ENCODE measurements at places on chromosomes 11 and 22.

DNA sequence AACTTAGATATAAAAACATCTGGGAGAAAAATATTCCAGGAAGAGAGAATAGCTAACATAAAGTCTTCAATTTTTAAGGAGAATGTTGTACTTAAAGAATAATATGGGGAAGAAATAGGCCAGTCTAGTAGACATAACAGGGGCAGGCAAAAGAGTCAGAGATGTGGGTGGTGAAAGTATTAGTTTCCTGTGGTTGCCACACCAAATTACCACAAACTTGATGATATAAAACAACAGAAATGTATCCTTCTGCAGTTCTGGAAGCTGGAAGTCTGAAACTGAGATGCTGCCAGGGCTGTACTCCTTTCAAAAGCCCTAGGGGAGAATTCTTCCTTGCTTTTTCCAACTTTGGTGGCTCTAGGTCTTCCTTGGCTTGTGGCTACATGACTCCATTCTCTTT lies 1309.7 kb downstream of the LRRC4C start:
- no peak for DNase-seq

- no peak for DNase-seq
These were observed 13.9 kb upstream of the ACCSL start for GRCh38 chr11:44033856-44034255.

GRCh38 chr22:32380991-32381390 lies 23.3 kb downstream of the RFPL3 start:
- no peak for DNase-seq

DNA sequence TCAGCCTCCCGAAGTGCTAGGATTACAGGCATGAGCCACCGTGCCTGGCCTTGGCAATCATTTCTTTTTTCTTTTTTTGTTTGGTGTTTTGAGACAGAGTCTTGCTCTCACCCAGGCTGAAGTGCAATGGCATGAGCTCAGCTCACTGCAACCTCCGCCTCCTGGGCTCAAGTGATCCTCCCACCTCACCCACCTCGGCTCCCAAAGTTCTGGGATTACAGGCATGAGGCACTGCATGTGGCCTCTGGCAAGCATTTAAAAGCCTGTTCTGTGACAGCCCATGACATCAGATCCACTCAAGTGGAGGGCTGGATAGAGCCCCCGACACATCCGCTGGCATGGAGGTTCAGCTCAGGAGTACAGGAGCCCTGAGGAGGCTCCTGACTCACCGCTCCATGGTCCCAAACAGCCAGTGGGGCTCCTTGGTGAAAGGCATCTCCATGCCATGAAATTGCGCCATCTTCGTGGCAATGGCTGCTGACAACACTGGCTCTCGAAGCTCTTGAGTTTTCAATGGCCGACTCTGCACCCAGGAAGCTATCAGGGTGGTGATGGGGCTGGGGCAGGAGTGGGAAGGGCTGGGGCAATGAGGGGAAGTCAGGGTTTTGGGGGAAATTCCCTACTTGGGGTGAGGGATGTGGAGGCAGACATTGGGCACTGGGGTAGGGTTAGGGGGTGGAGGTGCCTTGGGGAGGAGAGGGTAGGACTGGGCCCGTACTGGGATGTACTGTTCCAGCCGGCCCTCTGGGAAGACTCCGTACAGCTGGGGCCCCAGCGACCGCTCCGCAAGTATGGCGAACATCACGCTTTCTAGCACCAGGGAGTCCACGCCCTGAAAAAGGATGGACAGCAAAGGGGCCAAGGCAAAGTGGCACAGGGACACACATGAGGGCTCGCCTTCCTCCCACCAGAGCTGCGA lies 1.4 kb downstream of the CHKB start:
- no peak for DNase-seq

DNA sequence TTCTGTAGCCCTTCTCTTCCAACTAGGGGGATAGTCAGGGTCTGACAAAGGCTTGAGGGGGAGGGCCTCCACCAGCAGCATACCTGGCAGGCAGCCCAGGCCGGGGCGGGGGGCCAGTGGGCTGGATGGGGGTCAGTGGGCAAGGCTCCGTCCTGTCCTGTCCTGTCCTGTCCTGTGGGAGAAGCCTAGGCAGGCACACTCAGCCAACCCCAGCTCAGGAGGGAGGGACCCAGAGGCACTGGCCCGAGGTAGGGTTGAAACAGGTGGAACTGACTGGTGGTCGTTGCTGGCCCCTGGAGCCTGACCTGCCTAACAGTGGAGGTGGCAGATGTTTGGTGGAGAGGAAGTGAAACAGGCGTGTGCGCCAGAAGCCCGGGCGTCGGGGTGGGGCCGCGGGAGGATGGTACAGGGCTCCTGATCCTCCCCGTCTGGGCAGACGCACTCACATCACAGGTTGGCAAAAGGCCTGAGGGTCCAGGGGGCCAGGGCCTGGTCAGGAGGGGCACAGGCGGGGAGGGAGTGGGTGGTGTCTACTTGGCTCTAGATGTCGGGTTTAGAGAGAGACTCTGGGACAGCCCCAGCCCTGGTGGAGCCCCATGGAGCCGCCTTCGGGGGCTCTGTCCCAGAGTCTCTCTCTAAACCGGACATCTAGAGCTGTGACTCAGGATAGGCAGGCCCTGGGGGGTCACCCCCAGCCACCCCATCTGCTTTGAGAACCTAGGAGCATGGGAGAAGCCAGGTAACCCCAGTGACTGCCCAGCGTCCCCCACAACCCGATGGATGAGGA lies 32.5 kb upstream of the GRAMD4 start:
- no peak for DNase-seq

GRCh38 chr22:26779108-26779507 lies 121.7 kb downstream of the MIAT start:
- no peak for DNase-seq

- no peak for DNase-seq
These were observed 102.9 kb downstream of the TRIM29 start for GRCh38 chr11:120034881-120035630.

DNA sequence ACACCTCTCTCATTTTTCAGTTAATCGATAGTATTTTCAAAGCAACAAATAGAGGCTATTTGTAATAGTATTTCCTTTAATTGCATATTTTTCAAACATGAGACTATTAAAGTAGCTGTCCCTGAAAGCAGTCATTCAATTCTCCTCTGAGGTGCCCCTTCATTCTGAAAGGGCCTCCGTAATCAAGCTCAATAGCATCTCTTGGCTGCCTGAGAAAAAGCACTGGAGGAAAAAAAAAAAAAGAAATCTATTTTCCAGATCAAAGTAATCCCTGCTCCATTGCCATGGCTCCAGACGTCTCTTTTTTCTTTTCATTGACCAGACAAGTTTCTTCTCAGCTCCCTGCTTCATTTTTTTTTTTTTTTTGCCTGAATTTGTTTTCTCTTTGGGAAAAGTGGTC lies 154.5 kb upstream of the BLID start:
- no peak for DNase-seq

DNA sequence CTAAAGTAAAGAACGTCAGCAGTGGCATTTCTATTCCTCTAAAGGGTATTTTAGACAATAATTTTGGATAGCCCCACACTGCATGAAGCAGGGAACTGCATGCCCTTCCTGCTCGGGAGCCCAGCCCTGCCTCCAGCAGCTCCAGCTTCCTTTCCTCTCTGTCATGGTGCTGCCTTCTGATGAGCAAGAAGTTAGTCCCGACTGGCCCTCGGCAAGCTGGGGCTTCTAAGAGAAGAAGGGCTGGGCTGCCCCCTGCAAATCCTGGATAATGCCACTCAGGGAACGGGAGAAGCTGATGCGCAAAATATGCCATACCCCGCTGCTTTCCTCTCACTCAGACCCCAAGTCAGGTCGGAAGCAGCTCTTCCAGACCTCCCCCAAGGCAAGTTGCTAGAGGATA lies 296.4 kb downstream of the ETS1 start:
- no peak for DNase-seq

- DNase-seq, result no peak
These were observed 34.3 kb upstream of the CSTF3 start for GRCh38 chr11:33195462-33196173.

DNA sequence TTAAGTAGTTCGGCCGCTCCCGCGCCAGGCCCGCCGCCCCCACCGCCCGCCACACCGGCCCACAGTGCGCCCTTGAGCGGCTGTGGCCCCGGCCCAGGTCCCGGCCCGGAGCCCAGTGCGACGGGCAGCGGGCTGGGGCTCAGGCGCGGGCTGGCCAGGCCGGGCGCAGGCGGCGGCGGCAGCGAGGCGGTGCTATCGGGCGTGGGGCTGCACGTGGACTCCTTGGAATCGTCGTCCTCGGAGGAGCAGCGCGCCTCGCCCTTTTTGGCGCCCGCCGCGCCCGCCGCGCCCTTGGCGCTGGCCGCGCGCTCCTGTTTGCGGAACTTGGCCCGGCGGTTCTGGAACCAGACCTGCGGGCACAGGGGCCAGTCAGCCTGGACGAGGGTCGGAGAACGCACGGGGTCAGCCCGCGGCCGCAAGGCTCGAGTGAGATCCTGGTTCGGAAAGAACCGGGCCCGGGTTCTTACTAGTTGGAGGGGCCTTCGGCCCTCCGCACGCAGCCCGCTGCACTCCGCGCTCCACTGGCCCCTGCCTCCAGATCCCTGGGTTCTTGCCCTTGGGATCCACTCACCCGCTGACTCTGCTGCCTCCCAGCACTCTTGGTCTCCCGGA lies 4.0 kb downstream of the PHOX2A start:
- DNase-seq, result no peak

GRCh38 chr22:30732426-30732825 lies 37.8 kb downstream of the OSBP2 start:
- no peak for DNase-seq

- no peak for DNase-seq
These were observed 31.8 kb downstream of the MRGPRX1 start for GRCh38 chr11:18907391-18907790.

DNA sequence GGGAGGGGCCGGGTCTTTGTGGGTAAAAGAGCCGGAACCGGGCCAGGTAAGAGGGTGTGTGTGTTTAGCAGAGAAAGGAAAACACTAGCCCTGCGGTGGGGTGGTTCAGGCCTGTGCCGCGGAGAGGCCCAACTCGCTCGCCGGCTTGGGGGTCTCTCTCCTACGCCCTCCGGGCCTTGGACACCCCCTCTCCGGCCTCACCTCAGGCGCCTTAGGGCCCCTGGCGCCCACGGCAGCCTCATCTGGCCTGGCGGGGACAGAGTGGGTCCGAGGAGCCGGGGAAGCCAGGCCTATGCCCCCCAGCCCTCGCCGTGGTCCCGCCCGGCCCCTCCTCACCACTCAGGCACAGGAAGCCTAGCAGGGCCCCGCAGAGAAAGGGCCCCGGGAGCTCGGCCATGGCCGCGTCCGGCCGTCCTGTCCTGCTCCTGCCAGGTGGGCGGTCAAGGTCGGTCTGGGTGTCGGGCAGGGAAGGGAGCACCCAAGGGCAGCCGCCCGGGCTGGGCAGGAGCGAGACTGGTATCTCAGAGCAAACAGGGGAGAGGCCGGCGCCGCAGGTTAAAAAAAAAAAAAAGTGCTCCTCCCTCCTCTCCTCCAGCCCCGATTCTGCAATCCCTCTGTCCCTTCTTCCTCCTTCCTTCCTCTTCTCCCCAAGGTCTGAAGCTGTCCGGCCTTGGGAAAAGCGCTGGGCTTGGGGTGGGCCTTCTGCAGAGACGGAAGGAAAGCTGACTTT lies at the start of gene VSIG2:
Gene VSIG2, minus strand, starts transcription at position 515 of the 730 bp plus-strand sequence. Its CDS starts 118 bp downstream, at position 397.
- DNase-seq, result no peak

- no peak for DNase-seq
These were observed 146.5 kb downstream of the GRIK4 start for GRCh38 chr11:120658071-120658423.

GRCh38 chr22:43262990-43263644 lies 76.2 kb upstream of the TTLL12 start:
- DNase-seq, result peak; percentile 9

DNA sequence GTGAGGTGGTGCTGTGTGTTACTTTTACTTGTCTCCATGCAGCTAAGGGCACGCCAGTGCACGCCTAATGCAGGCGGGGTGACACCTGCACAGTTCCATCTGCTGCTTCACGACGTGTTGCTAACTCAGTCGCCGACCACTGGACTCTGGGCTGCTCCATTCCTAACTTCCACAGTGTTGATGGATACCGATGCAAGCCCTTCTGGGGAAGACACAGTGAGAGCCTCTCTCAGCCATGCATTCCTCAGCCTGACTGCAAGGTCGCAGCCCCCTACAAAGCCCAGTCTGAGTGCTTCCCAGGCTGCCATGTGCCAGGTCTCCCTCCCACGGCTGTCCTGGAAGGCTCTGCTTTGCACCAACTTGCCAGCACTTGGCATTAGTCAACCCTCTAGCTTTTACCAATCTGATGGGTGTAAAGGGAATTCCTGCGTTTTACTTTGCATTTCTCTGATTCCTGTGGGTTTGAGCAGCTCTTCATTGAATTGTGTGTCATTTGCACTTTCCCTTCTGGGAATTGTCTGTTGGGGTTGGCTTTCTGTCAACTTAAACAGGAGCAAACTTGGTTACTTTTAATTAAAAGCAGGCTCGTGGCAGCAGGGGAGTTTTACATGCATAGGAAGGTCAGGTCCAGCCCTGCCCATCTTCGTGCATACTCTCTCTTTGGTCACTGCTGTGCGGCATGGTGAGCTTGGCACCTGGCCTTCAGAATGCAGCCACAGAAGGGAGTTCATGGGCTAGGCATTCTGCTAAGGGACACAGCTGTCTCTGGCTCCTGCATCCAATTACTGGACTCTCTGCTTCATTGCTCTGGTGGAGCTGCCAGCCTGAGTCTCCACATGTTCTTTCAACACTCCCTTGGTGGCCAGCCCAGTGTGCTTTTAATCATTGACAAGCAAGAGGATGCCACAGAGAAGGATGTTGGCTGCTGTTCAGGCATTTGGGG lies 34.6 kb upstream of the SHANK2 start:
- DNase-seq, result no peak

GRCh38 chr22:32850591-32851517 lies 49.3 kb downstream of the TIMP3 start:
- no peak for DNase-seq

- DNase-seq, result no peak
These were observed 11.4 kb downstream of the APOBEC3A start for GRCh38 chr22:38968801-38969200.

DNA sequence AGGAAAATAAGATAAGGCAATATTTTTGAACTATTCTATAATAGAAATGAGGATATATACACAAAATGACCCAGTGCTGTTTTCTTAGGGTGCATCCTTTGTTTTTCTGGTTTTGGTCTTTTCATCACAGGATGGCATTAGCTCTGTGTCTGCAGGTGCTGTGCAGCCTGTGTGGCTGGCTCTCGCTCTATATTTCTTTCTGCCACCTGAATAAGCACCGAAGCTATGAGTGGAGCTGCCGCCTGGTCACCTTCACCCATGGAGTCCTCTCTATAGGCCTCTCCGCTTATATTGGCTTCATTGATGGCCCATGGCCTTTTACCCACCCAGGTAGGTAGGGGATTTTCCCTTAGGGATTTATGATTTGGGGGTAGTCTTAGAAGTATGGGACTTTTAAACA lies 2.2 kb downstream of the TLCD5 start:
- DNase-seq, result no peak

- DNase-seq, result no peak
These were observed 88.4 kb upstream of the CD44 start for GRCh38 chr11:35050541-35050995.

- no peak for DNase-seq
These were observed 45.5 kb downstream of the ARFGAP2 start for GRCh38 chr11:47131136-47131535.
